T-helper 22 cell (primary cell): ENCODE measurements at places on chromosomes 5 and 9.

DNA sequence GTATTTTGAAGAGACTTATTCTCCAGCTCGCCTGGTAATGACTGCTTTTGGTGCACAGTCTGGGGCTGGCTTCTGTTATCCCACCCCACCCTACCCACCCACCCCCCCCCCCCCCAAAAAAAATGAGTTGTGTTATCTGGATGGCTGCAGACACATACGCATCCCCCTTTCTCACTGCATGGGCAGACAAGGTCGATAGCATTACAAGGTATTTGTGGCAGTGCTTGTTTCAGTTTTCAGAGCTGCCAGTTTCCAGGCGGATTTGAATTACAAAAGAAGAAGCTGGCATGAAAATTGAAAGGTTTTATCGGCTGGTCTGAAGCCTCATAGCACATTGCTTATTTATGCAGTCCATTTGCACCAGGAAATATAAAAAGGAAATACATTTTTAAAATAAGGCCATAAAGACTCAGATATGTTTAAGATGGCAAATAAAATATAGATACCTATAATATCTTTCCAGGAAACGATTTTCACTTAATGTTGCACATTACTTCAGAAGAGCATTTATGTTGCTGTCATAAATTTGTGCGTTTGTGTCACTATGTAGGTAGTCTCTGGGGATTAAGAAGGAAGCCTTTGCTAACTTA is 85.1 kb upstream of the GRHPR start:
- no peak for DNase-seq

- no peak for DNase-seq
Observed at GRCh38 chr9:118223111-118223510, 518.9 kb downstream of the TLR4 start.

GRCh38 chr5:40499518-40500273 is 180.0 kb upstream of the PTGER4 start:
- no peak for DNase-seq

GRCh38 chr5:135861641-135862040 is 27.2 kb downstream of the SLC25A48 start:
- DNase-seq, result no peak

- DNase-seq, result no peak
Observed at GRCh38 chr5:24368115-24368514, 276.7 kb downstream of the CDH10 start.

GRCh38 chr5:12013351-12013750 is 109.1 kb upstream of the CTNND2 start:
- DNase-seq, result no peak

DNA sequence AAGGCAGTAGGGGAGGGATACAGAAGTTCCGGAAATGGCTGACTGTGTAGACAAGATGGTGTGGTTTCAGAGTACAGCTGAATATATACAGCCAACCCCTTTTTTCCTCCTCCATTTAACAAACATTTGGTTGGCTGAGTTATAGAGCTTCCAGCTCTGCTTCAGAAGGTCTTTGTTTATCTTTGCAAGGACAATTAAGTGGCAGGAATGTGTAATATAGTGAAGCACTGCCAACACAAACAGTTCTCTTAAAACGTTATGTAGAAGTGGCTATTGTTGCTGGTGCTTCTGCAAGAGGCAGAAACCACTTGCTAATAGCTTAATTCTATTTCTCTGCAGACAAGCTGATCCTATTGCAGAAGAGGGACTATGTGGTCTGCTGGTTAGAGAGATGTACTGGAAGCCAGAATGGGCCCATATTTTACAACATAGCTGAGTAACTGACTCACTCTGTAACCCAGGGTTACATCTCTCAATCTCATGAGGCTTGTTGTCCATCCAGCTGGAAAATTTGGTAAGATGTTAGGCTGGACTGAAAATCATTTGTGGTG is 62.7 kb upstream of the OSMR start:
- no peak for DNase-seq
